ENCODE measurements at places on chromosomes 4 and X.

DNA sequence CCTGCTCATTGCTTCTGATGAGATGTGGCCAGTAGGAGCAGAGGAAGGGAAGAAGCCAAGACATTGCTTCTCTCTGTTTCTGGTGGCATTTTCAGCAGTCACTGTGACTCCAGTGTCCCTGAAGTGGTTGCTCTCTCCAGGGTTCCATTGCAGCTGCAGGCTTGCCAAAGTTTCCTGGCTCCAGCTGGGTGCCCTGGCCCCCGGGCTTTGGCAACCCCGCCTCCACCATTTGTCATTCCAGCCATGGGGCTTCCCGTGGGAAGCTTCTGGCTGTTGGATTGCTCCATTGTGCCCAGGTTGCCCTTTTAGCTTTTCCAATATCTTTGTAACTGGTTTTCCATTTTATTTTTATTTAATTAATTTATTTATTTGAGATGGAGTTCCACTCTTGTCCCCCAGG, 12.7 kb downstream of the FGFBP1 start:
- no peak for DNase-seq

GRCh38 chrX:34586936-34587335, 70.1 kb downstream of the TMEM47 start:
- no peak for DNase-seq

GRCh38 chrX:9770319-9770718, 4.7 kb upstream of the GPR143 start:
- peak; percentile 25 for DNase-seq

DNA sequence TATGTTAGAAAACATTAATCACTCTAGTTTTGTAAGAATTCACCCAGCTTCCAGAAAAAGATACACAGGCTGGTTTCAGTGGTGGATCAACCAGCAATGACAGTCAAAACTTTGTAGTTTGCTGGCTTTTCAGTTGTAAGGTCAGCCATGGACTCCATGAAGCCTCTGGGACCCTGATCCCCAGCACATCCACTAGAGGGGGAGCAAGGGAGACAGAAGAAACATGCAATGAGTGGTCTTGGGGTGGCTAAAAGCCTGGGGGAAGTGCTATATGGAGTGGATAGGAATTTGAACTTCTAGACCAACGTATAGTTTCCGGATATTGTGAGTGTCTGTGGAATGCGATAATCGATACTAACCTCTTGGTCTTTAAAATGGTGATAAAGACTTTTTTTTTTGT, 72.7 kb downstream of the AFF2 start:
- no peak for DNase-seq

GRCh38 chrX:133391111-133391510, 24.2 kb downstream of the GPC4 start:
- no peak for DNase-seq

GRCh38 chrX:13121020-13121555, 76.7 kb upstream of the FAM9C start:
- DNase-seq = no peak
